ENCODE measurements at places on chromosomes 16 and 17.

GRCh38 chr17:40290629-40291280 is 3.1 kb downstream of the CDC6 start:
- peak; percentile 25 for DNase-seq

DNA sequence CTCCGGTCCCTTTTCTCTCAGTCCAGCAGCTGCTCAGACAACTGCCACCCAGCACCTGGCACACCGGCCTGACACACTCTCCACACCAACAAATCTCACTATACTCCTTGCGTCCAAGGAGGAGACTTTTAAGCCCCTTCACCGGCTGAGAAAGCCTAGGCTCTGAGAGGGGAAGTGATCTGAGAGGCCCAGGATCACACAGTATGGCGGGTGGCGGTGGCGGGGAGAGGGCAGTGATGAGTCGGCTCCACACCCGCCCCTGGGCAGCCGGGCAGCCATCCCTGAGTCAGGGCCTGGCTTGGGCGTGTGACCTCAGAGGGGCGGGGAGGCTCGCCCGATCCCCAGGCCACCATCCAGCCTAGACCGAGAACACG is 569 bp downstream of the FLII start:
- DNase-seq, result peak; percentile 46

DNA sequence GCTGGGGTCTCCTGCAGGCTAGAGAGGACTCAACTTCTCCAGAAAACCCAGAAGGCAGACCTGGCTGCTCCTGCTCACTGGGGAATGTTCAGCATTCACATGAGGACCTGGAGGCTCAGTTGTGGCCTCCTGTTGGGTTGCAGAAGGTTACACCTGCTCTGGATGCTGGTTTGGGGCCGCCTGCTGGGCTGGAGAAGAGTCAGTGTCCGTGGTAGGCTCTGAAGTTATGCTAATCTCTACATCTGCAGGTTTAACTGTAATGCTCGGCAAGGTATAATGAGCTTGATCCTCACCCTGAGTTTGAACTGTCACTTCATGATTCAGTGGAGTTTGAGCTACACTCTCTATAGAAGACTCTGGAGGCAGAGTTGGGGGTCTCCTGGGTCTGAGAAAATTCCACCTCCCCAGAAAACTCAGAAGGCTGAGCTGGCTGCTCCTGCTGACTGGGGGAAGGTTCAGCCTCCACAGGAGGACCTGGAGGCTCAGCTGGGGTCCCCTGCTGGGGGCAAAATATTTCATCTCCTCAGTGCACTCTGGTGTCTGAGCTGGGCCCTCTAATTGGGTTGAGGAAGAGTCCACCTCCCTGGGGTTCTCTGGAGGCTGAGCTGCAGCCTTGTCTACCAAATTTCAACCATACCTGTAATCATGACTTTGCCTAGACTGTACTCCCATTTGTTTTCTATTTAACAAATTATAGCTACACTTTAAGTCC is 23.5 kb downstream of the RDM1 start:
- no peak for DNase-seq

- DNase-seq, result no peak
These were observed 871 bp downstream of the ABCA8 start for GRCh38 chr17:68954146-68954896.

GRCh38 chr17:72439893-72440502 is 319.2 kb downstream of the SOX9 start:
- peak; percentile 94 for DNase-seq

GRCh38 chr17:74104921-74105320 is 98.6 kb upstream of the RPL38 start:
- no peak for DNase-seq

Data from NCI-H524 (cell line).